ENCODE measurements at places on chromosomes 7 and 10.

DNA sequence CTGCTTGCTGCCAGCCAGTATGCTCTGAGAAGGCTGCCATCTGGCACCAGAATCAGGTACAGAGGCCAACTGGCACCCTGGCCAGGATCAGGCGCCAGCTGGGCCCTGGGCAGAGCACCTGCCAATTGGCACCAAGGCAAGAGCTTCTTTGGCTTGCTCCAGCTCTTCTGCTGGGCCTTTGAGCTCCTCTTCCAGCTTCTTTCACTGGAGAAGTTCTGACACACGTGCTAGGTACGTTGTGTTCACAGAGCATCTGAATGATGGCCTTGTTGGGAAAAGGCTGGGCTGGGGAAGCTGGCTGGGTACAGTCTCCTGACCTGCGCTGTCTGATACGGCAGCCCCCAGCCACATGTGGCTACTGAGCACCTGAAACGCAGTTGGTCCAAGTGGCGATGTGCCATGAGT, 31.7 kb upstream of the OPALIN start:
- no peak for DNase-seq

GRCh38 chr10:42743697-42744096, 38.9 kb upstream of the BMS1 start:
- DNase-seq: no peak

- no peak for DNase-seq
Observed at GRCh38 chr7:26343320-26343832, 51.7 kb downstream of the SNX10 start.

GRCh38 chr7:99898023-99898357, 21.2 kb upstream of the OR2AE1 start:
- DNase-seq: no peak

GRCh38 chr10:110163192-110163773, 44.1 kb upstream of the MXI1 start:
- no peak for DNase-seq

GRCh38 chr7:100895701-100895955, at the start of gene ACHE:
Gene ACHE (minus strand): TSS chr7:100895888. CDS start chr7:100894232, 1,656 bp downstream.
- no peak for DNase-seq

DNA sequence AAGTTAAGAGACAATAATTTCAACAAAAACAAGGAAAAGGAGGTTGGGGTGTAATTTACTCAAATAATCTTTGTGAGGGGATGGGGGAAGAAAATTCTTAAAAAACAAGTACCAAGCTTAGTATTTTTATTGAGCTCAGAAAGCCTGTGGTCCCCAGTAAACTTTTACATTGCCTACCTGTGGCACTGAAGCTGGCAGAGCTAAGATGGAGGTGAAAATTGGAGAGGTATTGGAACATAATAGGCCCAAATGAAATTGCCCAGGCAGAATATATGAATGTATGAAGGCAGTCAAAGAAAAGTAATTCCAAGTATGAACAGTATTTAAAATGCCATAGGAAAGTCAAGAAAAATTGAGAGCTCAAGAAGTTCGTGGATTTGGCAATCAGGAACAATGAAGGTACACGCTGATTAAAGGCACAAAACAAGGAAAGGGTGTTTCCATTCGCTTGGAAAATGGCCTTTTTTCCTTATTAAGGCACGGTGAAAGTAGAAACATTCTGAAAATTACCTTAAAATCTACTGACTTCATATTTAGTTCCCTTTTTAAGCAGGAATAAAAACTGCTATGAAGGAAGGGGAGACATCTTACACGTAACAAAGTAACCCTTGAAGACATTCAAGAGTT, 3.4 kb upstream of the KMT2E start:
- DNase-seq: no peak

All from stimulated activated CD8-positive, alpha-beta memory T cell treated with anti-CD3 and anti-CD28 coated beads, Interleukin-7, amount 100 ng/mL, for 48 hours (primary cell).